BJ (cell line): ENCODE measurements at places on chromosomes 4 and X.

- no peak for DNase-seq
Observed at GRCh38 chr4:7264694-7265093, 72.4 kb downstream of the SORCS2 start.

DNA sequence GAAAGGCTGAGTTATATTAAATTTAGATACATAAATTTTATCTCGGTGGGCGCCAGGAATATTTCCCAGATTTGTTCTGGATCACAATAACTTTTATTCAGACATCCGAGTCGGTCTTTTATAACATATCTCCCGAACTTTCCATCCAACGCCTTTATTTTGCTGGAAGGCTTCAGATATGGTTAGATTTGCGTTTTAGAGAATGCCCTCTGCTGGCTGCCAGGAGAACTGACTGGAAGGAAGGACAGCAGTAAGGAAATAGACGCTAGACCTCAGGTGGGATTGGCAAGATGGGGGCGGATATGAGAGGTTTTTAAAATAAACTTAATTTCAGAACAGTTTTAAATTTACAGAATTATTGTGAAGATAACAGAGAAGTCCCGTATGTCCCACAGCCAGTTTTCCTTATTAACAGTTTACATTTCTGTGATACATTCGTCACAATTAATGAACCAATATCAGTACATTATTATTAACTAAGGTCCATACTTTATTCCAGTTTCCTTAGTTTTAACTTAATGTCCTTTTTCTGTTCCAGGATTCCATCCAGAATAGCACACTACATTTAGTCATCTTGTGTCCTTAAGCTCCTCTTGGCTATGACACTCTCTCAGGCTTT is 4.6 kb upstream of the KANTR start:
- no peak for DNase-seq

- no peak for DNase-seq
Observed at GRCh38 chr4:80560337-80560736, 224.8 kb downstream of the CFAP299 start.

DNA sequence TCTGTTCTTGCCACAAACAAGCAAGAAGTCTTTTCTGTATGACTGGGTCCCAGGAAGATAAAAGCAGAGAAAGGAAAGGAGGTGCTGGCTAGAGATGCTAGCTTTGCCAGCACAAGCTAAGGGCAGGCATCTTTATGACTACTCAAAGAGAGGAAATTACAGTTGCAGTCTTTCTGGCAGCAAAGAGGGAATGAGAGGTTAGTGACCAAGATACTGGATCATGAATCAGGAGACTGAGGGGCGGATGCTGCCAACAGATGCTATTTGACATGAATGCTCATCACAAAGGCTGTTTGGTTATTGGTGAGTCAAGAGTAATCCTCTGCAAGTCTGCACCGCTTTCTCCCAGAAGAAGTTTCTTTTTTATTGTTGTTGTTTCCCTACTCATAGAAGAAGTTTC is 5.5 kb upstream of the XIAP start:
- no peak for DNase-seq

GRCh38 chrX:71650333-71650969 is 16.9 kb upstream of the LOC101059915 start:
- DNase-seq: no peak

- DNase-seq: no peak
Observed at GRCh38 chrX:8125566-8125965, 45.5 kb downstream of the VCX2 start.

- no peak for DNase-seq
Observed at GRCh38 chr4:8117278-8117682, 41.3 kb downstream of the ABLIM2 start.

- DNase-seq: no peak
Observed at GRCh38 chr4:167955006-167955405, 137.3 kb upstream of the ANXA10 start.
